ENCODE measurements at places on chromosomes 7 and 10.

DNA sequence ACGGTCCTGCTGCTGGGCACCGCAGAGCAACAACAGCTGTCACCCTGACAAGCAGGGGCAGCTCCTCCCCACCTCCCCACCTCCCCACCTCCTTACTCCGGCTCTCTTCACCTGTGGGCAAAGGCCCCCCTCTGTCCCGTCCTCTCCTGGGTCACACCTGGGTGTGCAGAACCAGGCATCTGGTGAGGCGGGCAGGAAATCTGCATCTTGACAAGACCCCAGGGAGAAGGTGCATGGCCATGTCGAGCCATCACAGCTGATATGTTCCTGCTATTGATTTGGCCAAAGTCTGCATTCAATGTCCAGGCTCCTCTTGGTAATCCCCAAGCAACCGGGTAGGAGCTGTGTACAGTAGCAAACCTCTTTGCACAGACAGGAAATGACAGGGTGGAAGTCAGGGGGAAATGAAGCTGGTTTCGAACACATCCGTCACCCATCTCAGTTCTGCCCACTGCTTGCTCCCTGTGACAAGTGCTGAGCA, 554.2 kb downstream of the DNAJB6 start:
- no peak for DNase-seq

GRCh38 chr10:130715686-130716670, 579.8 kb downstream of the GLRX3 start:
- DNase-seq = no peak

GRCh38 chr10:819816-820215, 111.7 kb downstream of the LARP4B start:
- no peak for DNase-seq

GRCh38 chr7:144102041-144102440, 7.3 kb upstream of the OR2A2 start:
- DNase-seq = no peak

DNA sequence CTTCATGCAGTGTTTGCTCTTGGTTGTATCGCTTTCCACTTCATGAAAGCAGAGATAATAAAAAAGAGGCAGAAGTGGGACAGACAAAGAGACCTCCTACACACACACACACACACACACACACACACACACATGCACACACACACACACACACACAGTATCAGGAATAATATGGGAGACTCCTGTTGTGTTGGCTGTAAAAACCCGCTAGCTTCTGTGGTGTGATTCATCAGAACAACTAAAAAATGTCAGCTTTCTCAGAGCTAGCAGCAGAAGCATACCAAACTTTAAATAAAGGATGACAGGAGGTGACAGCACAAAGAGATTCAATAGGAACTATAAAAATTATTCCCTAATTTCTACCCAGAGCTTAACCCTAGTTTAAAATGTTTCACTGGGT, 148.2 kb upstream of the LRRTM3 start:
- DNase-seq = no peak

DNA sequence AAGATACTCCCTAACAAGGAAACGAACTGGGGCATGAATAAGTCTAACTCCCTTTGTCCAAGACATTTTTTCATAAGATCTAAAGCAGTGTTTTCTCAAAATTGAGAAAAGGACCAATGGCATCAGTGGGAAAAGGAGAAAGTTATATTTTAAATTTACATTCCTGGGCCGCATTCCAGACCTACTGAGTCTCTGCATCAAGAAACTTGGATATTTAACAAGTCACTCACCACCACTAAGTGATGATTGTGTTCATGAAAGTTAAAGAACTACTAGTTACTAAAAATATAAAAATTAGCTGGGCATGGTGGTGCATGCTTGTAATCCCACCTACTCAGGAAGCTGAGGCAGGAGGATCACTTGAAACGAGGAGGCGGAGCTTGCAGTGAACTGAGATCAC, 149.6 kb upstream of the MEOX2 start:
- DNase-seq = peak; percentile 76

GRCh38 chr7:65746398-65746669, 126.5 kb upstream of the VKORC1L1 start:
- peak; percentile 16 for DNase-seq

DNA sequence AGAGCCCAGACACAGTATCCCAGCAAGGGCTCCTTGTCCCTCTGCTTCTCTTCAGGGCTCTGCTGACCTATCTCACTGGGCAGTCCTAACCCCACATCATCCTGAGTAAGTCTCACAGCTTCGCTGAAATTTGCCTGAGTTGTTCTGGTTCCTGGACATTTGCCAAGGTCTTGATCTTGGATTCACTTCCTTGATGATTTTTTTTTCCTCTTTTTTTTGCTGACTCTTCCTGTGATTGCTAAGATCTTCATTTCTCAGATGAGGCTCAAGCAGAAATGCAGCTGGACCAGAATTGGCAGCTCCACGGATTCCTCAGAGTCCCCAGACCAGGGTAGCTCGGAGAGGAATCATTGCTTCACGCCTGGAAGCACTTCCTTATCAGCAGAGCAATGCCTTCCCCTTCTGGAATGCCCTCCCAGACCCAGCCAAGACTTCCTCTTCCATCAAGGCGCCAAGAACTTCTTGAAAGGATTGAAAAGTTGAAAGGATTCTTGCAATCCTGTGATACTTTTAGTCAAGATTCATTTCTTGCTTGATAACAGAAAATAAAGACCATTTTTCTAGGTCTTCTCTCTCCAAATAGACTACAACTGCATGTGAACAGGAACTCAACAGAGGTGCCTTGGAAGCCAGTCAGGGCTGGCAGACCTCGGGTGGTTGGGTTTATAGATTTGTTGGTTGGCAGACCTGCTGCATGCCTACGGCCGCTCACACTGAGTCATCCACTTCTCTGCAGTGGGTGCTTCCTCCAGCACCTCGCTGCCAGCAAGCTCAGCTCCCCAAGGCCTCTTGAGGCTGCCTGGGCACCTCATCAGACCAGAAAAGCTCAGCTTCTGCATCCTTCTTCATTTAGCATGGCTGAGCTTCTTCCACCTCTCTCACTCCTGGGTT, 8.8 kb upstream of the AFAP1L2 start:
- DNase-seq = no peak

DNA sequence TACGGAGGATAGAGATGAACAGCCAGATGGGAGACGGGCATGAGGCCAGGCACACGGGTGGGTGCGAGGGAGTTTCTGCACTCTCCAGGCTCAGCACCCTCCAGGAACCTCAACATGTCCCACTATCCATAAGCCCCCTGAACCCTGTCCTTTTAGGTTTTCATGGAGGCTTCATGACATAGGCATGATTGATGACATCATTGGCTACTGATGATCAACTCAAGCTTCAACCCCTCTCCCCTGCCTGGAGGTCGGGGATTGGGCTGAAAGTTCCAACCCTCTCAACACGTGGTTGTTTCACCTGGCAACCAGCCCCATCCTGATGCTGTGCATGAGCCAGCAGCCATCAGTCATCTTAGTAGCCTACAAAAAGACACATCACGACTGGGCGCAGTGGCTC, 360.7 kb upstream of the AUTS2 start:
- no peak for DNase-seq

GRCh38 chr7:109062798-109063197, 493.1 kb downstream of the DNAJB9 start:
- DNase-seq = no peak

GRCh38 chr7:115707258-115708012, 323.1 kb downstream of the TFEC start:
- DNase-seq = peak; percentile 28

DNA sequence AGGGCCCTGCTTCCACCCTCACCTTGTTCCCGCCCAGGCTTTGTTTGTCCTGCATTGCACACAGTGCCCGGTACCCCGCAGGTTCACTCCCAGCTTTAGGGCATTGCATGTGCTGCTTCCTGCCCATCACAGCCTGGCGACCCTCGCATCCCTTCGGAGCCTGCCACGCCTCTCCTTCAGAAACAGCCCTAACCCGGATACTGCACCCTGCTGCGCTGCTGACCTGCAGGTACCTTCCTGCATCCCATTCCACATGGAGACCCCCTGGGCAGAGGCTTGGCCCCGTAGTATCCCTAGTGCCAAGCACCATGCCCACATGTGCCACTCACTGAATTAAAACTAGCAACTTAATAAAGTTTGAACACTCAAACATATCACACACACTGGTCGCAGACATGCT, 19.8 kb upstream of the GJD4 start:
- DNase-seq = no peak
